Muscle of back (tissue), 13 donors: ENCODE measurements at places on chromosomes 12 and 14.

DNA sequence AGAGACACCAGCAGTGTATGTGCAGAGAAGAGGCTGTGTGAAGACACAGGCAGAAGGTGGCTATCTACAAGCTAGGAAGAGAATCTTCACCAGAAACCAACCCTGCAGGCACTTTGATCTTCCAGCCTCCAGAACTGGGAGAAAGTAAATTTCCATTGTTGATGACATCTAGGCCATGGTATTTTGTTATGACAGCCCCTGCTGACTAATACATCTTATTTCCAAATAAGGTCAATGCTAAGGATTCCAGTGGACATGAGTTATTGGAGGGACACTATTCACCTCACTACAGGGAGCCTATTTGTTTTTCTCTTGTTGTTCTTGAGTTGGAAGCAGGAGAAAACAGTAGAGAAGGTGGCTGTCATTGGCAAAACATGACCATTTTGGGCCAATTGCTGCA is 88.5 kb upstream of the RIN3 start:
- DNase-seq = no peak

DNA sequence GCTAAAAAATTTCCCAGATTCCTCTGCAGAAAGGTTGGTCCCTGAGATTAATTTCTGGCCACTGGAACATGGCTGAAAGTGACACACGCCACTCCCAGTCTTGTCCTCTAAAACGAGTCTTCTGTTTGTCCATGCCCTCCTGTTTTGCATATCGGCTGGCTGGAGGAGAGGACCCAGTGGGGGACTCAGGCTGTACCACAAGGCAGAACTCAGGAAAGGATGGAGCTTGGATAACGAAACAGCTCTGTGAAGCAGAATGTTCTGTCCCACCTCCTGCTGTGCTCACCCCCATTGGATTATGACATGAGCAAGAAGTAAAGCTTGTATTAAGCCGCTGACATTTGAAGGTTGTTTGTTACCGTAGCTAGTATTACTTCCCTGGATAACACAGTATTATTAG is 856.2 kb downstream of the BCL11B start:
- DNase-seq = no peak

DNA sequence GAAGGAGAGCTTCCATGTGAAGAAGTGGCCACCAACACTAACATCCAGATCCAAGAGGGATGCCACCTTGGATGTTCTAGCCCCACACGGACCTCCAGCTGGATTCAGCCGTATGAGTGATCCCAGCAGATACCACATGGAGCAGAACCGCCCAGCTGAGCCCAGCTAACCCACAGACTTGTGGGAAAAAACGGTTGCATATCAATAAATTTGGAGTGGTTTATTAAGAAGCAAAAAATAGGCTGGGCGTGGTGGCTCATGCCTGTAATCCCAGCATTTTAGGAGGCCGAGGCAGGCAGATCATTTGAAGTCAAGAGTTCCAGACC is 11.9 kb upstream of the IFT81 start:
- no peak for DNase-seq

DNA sequence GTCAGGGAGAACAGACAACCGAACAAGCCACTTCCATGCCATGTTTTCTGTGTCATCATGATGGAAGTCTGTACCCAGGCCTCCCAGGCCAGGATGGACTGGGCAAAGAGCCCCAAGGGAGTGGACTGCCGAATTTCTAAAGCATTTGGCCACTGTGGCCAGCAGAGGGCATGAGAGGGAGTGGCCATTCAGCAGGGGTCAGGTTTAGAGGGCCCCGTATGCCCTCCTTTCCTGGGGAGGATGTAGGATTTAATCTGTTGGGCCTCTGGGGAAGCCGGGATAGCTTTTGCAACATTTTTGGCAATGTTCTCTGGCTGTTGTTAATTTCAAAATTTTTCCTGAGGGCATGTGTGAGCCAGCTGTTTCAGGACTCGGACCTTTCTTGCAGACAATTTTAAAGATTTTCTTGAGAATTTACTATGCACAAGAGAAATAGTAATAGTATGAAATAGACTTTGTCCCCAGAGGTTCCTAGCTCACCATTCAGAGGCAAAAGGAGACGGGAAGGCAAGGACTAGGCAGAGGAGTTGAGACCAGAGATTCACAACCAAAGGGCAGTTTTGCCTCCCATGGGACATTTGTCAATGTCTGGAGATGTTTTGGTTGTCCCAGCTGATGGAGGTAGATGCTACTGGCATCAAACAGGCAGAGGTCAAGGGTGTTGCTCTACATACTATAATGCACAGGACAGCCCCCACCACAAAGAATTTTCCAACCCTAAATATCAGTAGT is 18.0 kb downstream of the ACACB start:
- no peak for DNase-seq

DNA sequence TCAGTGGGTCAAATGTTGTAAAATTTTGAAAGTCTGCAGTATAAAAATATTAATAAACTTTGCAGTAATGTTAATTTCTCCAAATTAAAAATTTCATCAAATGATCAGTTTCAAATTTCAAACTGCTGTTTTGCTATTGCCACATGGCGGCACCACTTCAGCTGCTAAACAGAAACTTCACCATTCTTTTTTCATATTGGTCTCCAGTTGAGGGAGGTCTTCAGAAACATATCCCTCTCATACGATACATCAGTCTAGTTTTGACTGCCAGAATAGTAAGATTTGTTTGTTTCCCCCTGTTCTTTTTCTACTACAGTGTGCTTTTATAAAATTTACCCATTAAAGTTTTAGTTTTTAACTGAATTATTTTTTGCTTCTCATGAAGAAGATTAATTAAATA is 4.2 kb upstream of the TRHDE start:
- no peak for DNase-seq

DNA sequence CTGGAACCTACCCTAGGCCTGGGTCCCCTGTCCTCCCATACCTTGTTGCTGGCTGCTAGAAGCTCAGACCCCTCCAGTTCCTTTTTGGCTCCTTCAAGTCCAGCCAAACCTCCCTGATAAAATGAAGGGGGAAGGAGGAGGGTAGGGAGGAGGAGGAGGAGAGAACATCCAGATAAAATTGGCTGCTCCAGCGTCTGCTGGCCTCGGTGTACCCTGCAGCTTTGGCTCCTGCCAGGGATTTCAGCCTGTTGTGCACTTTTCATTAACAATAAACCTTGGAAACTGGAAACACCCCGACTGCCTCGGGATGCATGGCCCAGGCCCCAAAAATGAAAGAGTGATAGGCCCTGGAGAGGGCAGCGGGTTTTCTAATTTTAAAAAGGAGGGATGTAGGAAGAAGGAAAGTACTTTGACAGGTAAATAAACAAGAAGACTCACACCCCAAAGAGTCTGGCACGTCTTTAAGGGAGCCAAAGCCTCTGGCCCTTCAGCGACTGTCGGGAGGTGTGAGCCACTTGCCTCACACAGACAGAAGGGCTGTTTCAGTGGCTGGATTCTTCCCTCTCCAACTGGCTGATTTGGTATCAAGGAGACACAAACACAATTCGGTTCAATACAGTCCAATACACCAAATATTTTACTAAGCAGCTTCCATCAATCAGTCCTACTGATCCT is 49.8 kb downstream of the NUAK1 start:
- no peak for DNase-seq

DNA sequence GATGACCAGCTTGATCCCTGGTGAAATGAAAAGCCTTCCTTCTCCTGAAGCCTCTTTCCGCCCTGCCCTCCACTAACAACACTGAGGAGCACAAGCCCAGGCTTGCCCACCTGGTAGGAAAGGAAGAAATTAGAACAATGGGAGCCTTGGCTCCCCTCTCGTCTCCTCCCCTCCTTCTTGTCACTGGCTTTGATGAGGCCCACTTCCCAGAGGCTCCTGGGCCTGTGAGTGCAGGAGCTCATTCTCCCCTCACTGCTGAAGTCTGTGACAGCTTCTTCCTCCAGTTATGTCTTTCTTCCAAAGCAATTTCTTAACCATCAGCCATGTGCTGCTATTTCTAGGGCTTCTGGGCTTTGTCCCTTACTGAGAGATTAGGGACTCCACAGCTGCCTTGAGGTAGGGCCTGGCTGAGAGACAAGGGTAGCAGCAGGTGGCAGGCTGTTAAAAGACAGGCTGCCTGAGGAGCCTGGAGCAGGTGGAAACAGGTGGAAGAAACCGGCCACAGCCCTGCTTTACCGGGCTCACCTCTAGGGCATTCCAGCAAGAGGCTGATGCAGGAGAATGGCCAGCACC is 53.6 kb upstream of the SRSF5 start:
- DNase-seq = no peak

GRCh38 chr14:33556382-33557121 is 394.3 kb downstream of the EGLN3 start:
- DNase-seq = no peak

GRCh38 chr12:6556857-6557256 is 1.0 kb upstream of the IFFO1 start:
- no peak for DNase-seq

DNA sequence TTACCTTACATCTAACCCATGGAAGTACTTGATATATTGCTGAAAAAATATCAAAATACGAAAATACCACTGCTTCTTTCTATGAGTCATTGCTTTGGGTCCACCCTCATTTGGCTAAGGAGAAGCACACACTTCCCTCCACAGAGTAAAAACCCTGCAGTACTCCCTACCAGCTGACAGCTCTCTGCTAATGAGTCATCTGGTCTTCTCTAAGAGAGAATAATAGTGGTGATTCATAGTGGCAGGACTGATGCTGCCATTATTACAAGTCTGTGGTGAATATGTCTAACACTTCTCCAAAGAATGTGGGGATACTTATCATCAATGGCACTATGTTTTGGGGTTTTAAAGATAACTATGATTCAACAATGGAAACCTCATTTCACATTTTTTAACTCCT is 90.7 kb downstream of the PPFIA2 start:
- no peak for DNase-seq

DNA sequence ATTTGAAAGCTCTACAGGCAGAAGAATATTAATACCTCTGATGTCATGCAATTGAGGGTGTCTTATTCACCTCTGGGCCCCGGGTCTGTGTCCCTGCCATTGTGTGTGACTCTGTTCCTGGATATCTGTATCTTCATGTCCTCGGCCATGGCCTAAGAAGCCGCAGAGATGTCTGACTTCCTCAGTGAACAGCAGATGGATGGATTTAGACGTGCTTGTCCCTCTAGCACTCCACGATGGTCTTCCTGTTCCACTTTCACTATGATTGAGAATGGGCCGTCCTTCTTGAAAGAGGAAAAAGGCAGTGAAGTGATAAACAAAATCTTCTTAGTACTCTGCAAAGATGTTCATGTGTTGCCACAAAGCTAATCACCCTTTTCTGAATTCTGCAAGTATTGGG is 217.4 kb downstream of the SLC41A2 start:
- DNase-seq = no peak

- DNase-seq = no peak
These were observed 659.1 kb downstream of the NRXN3 start for GRCh38 chr14:78829274-78829673.

- no peak for DNase-seq
These were observed 126.5 kb downstream of the DYRK2 start for GRCh38 chr12:67774983-67775587.

- no peak for DNase-seq
These were observed 1.6 kb downstream of the OGFOD2 start for GRCh38 chr12:122976648-122976975.

DNA sequence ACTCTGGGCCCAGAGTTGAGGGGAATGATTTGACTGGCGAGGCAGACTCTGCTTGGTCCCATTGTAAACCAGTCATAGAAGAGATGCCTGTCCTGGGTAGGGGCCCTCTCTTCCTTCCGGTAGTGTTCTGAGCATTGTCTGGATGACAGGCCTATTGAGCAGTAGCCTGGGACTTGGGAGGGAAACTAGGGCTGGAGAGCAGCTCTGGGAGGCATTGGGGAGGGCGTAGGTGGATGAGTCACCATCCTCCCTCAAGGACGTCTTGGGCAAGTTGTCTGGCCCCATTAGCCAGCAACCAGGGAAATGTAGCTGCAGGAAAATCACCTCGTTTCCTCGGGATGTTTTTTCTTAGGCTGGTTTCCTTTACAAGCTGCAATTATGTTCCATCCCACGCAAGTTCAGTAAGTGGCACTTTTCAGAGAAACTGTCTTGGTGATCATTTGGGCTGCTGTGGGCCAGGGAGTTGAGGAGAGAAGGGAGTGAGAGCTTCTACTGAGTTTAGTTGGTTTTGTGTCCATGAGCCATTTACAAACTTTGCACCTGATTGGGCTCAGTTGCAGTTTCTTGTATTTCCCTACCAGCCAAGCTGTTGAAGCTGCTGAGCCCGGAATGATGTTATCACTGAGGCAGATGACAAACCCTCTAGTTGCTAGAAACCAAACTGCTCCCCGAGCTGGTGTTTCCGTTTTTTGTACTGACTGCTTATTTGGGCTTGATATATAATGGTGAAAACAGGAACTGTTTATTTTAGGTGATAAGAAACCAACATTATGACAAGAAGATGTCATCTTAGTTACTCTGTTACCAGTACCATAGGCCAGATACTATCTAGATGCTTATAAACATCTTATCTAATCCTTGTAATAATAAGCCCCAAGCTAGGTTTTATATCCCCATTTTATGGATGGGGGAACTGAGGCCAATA is 147.6 kb downstream of the CHST11 start:
- peak; percentile 85 for DNase-seq

DNA sequence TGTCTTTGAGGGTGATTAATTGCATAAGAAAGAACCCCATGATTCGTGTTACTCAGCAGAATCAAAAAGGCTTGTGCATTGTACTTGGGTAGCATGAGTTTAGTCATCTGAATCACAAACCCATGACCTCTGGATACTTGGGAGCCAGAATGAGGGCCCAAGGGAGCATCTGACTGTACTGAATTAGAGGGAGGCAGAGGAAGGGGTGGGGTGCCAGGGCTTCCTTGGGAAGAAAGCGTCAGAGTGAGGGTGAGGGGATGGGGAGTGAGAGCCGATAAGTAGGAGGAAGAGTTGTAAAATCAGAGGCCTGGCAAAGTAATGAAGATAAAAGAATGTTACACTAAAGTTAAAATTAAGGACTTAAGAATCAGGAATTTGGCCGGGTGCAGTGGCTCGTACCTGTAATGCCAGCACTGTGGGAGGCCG is 29.8 kb downstream of the GPRC5D start:
- no peak for DNase-seq

DNA sequence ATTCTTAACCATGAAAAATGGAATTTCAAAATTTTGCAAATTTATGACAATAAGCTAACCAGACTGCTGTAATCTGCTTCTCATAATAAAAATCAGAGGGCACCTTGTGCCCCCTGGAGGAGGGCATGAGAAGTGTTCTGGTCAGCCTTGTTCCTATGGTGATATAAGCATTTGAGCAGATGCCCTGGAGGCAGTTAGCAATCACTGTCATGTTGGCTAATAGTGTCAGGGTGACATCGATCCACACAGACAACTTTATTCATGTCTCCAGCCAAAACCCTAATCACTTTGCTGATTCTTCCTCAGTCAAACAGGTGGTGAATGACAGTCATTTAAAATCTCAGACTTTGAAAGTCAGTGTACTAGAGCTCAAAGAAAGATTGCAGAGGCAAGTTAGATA is 943.0 kb downstream of the GALC start:
- no peak for DNase-seq

GRCh38 chr14:58513272-58513671 is 85.8 kb downstream of the KIAA0586 start:
- DNase-seq = no peak

GRCh38 chr14:52873065-52873464 is 77.8 kb downstream of the FERMT2 start:
- no peak for DNase-seq

DNA sequence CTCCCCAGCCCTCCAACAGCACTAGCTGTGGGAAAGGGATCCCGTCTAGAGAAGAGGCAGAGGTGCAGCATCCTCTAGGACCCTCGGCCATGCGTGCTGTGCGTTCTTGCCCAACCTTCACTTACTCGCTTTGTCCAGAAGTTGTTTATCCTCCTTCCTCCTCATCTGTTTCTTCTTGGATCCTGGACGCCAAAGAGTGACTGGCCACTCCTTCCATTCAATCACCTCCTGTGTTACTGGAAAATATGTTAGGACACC is 140.5 kb downstream of the ZFP36L1 start:
- DNase-seq = no peak
